Stimulated activated CD4-positive, alpha-beta T cell treated with anti-CD3 and anti-CD28 coated beads, Interleukin-1b, Interleukin-23, amount 100 ng/mL, for 24 hours (primary cell): ENCODE measurements at places on chromosomes 7 and 10.

GRCh38 chr7:33807779-33808482, 97.4 kb upstream of the BMPER start:
- DNase-seq = no peak

DNA sequence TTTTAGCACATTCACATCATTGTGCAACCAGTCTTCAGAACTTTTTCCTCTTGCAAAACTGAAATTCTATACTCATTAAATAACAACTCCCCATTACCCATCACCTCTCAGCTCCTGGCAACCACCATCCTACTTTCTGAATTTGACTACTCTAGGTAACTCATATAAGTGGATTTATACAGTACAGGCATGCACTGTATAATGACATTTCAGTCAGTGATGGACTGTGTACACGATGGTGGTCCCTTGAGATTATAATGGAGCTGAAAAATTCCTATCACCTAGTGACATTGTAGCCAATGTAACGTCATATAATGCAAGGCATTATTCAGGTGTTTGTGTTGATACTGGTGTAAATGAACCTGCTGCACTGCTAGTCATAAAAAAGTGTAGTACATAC, 60.1 kb downstream of the BTRC start:
- DNase-seq = no peak

DNA sequence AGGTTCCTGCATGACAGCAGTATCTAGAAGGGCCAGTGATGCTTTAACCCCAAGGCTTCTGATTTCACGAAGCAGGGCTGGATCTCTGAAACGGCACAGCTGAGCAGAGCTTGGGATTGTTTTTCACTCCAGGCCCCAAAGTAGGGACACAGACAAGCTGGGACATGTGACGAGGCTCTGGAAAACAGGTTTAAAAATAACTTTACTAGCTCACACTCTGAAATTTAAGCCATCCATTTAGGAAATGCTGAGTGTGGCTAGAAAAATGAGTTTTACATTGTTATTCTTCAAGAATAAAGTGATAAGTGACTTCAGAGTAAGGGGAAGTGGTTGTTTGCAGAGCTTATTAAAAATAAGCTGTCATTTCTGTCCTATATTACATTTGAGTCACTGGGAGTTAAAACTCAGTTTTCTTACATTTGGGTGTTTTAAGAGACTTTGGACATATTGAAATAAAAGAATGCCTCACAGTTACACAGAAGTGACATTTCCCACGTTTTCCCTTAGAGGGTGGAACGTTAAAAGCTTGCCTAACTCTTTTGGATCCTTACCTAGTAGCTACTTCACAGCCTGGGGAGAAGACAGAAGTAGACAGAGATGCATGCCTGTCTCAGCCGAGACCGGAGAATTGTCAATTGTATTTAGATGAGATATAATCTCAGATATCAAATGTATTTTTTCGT, 107.8 kb downstream of the GALNT17 start:
- DNase-seq = no peak

- no peak for DNase-seq
These were observed 35.2 kb upstream of the PDK4 start for GRCh38 chr7:95631527-95631926.

DNA sequence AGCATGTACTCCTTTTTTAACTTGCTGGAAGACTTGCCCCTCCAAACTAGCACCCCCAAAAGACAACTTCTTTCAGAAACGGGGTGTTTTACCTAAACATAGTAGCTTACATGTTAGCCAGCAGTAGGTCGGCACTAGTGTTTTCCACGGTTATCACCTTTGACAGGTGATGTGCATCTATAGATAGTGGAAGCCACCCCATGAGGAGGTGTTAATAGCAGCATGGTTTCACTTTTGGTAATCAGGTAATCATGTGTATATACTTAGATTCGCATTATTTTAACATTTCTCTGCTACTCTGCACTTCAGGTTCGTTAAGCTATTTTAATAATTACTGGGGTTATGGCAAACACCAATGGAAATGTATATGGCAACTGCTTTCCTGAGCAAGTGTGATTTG, 17.6 kb downstream of the SRI start:
- no peak for DNase-seq

DNA sequence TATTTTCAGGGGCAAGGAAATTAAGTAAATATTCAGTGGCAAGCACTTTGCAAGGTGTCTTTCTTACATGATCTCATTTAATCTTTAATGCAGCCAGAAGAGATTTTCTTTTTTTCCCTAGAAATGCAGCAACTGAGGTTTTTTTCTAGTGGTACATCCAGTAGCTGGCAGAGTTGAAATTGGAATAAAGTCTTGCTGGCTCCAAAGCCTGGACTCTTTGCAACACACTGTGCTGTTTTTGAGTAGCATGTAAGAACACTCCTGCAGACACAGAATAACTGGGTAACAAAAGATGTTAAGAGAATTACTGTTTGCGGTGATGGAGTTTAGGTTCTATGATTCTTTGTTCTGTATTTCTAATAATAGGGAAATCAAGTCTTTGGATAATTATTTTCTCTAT, 123.6 kb downstream of the PON1 start:
- no peak for DNase-seq

GRCh38 chr7:105796365-105796764, 80.0 kb downstream of the ATXN7L1 start:
- no peak for DNase-seq

GRCh38 chr10:33509231-33509831, 174.9 kb upstream of the NRP1 start:
- DNase-seq = no peak

- DNase-seq = no peak
These were observed 70.7 kb upstream of the TNS3 start for GRCh38 chr7:47652591-47652990.

DNA sequence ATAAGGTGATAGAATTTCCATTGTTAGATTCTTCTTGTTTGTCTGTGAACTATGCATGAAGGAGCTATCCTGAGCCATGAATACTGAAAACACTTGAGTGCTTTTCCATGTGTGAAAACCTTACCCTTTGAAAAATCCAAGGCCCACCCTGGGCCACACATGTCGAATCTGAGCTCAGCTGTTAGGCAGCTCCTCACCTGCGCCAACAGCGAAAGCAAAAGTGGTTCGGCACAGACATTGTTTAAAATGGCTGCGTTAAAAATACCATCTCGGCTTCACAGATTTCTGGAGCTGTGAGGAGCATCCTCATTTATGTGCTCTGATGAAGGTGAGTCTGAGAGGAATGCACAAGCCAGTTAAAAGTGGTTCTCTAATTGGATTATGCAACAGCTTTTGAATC, 137.7 kb downstream of the NEUROD6 start:
- no peak for DNase-seq

- DNase-seq = peak; percentile 53
These were observed 2.4 kb upstream of the EGR2 start for GRCh38 chr10:62818426-62819011.

GRCh38 chr7:45985902-45986301, 64.8 kb upstream of the IGFBP3 start:
- DNase-seq = no peak

DNA sequence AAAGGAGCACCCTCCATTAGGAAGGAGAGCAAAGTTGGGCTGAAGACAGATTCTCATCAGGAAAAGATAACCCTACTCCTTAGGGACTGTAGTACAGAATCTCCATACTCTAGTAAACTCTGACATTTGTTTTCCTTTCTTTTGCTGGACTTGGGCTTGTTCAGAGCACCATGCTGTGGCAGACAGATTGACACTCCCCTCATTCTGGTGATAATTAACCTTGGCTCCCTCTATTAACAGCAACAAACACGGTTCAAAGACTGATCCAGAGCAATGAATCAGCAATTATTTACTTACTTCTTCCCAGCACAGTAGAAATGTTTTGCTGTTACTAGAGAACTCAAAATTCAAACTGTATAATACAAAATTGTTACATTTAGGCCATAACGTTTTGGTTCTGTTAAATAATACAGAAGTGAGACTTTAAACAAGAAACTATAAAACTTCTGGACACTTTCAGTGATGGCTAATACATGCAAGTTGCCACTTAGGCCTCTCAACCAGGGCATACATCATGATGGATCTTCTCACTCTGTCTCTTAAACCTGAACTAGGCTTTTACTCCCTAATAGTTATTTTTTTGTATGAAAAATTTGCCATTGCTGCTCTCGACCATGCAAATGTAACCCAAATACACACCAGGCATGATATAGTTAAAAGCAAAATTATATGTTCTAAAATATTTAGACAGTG, 639.0 kb downstream of the IPMK start:
- DNase-seq = no peak

- no peak for DNase-seq
These were observed 35.5 kb upstream of the KMT2E start for GRCh38 chr7:104978460-104978859.

GRCh38 chr7:152120210-152120609, 94.7 kb downstream of the GALNT11 start:
- no peak for DNase-seq

- DNase-seq = no peak
These were observed 30.7 kb upstream of the ELOVL3 start for GRCh38 chr10:102195296-102195870.

DNA sequence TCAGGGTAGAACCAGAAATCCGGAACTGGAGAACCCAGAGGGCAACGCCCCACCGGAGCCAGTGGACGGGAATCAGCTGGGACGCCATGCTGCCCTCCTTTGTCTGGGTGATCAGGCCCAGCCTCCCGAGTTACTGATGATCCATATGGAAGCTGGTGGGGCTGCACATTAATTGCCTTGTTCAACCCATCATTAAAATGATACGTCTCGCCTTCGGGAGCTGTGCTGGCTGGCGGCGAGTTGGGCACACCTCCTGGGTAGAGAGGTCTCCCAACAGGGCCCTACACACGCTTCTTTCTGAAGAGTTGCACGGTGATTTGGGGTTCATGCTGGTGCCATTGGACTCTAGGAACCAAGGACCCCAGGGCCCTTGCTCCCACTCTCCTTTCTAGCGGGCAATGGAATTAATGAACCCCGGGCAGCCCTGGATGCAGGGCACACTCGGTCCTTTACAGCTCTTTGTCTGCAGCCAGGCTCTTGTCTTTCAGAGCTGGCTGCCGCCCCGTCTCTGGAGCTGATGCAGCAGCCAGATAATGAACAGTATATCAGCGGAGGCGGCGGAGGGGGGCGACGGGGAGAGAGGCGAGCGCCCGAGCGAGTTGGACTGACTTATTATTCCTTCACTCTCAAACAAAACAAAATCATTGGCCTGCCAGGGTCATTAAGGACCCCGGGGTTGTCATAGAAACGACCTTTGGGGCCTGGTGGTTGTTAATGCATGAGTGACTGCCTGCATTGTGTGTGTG, 412.2 kb upstream of the ZMIZ1 start:
- no peak for DNase-seq

DNA sequence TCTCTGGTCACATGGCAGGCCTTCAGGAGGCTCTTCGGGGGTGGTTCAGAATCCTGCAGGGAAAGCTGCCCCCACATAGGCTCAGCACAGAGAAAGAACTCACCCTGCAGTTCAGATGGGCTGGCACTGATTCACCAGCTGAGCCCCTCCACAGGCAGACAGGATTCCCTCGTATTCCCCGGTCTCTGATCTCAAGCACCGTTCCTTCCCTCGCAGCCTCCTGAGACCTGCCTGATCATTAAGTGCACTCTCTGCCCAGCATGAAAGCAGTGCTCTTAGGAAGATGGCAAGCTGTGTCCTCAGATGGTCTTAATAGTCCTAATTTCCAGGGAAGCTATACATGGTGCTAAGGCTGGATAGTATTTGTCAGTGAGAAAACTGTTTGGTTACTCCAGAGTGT, 78.2 kb upstream of the NPS start:
- DNase-seq = no peak

DNA sequence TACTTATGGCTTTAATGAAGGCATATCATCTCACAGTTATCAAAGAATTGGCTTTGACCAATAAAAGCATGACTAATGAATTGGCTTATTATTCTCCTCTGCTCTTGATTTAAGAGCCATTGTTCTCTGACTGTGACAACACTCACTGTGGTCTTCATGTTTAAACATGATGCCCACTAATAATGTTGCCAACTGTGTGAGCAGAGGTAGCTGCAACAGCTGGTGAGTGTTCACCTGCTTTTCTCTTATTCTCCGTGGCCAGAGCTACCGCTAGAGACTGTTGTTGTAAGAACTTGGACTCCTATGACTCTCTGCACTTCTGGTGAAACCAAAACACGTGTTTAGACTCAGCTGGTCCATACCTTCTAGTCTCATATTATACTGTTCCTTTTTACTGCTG, 335.9 kb downstream of the XPNPEP1 start:
- DNase-seq = no peak

- no peak for DNase-seq
These were observed 314.6 kb downstream of the C7orf25 start for GRCh38 chr7:42597300-42597699.

DNA sequence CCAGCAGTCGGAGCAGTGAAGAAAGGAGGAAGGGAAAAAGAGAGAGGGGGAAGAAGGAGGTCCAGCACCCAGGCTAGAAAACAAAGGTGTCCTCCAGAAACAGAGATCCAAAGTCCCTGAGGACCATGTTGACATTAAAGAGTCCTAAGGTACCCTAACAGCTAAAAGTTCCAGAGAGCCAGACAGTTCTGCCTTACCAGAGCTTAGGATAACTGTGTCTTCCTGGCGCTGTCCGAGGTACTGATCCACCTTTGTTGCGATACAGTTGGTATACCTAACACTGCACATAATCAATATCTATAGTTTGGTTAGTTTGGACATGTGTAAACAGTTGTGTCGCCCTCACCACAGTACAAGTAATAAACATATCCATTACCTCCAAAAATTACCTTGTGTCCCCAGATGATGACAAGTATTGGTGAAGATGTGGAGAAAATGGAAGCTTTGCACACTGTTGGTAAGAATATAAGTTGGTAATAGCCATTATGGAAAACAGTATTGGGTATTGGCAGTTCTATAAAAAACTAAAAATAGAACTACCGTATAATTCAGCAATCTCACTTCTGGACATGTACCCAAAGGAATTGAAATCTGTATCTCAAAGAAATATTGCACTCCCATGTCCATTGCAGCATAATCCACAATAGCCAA, 59.8 kb downstream of the GRID1 start:
- DNase-seq = no peak

DNA sequence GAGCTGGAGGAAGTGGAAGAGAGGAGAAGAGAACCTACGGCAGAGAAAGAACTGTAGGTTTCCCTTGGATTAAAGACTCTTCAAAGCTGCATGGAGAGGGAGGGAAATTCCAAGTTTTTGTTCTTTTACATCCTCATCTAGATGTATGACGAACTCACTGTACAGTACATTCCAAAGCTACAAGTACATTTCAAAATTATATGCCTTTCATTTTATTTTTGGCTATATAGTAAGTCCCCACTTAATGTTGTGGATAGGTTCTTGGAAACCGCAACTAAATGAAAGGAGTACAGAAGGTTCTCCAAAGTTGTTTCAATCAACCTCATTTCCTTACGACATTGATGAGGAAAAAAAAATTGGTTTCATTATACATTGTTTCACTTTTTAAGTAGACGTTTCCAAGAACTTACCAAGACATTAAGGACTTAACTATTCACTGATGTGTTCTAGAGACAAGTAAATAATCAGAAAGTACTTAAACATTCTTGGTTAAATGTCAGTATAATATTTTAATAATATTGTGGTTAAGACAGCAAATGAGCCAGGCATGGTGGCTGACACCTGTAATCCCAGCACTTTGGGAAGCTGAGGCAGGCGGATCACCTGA, 16.1 kb upstream of the JMJD1C start:
- no peak for DNase-seq

- DNase-seq = no peak
These were observed 9.1 kb upstream of the PAX2 start for GRCh38 chr10:100736144-100736808.
